ENCODE measurements at places on chromosomes 13 and 19.

DNA sequence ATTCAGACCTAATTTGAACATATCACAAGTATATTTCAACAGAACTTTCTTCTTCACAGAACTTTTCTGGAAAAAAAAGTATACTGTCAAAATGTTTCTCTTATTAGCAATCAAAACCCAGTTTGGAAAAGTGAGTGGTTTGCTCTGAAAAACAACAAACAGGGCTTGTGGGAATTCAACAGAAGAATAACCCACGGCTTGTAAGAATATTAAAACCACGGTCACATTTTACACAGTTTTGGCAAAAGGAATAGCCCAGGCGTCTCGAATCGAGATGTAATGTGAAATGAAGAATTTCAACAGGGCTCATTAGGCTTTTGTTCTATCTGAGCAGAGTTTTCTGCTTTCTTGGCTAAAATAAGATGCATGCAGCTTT is 70.7 kb downstream of the COL4A2 start:
- DNase-seq: no peak

DNA sequence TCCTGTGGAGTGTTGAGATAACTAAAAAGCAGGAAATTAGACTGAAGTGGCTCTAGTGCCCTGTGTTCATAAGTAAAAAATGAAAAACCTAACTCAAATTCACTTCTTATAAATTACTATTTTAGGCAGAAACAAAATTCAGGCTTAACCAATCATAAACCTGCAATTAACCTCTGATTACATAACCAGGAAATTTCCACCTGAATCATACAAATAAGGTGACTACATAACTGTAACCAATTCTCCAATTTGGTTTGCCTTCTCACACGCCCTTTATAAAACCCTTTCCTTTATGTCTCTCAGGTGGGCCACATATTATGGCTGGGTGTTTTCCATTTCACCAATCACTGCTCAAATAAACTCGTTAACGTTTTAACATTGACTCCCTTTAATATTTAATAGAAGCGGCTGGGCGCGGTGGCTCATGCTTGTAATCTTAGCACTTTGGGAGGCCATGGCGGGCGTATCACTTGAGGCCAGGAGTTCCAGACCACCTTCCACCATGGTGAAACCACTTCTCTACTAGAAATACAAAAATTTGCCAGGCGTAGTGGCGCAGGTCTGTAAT is 22.9 kb upstream of the ZNF724 start:
- DNase-seq: no peak

DNA sequence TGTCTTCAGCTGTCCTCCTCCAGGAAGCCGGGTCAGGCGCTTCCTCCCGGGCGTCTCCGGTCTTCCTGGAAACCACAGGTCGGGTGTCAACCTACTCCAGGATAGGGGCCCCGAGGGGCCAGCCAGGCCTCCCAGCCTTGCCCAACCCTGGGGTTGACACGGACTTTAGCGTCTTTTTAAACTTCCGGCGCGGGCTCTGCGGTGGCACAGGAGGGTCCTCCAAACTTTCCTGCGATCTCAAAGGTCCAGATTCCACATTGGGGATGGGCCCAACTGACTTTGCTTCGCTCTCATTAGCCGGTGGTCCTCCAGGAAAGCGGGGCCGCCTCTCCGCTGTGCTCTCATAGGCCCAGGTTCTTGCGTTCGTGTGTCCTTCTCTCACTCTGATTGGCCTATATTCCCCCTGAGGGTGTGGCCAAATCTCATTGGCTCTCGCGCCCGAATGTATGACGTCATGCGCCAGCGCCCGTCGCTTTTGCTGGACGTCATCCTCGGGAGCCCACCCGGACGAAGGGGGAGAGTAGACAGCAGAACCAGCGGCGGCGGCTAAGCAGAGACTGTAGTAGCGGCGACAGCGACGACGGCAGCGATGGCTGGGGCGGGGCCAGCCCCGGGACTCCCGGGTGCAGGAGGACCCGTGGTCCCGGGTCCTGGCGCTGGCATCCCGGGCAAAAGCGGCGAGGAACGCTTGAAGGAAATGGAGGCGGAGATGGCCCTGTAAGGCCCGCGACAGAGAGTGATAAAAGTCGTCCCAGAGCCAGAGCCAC is at the start of gene RBM42:
TSS of gene RBM42 (plus strand) at position 472 of the 767 bp plus-strand sequence. CDS start at position 590, 118 bp downstream.
- peak; percentile 99 for DNase-seq

DNA sequence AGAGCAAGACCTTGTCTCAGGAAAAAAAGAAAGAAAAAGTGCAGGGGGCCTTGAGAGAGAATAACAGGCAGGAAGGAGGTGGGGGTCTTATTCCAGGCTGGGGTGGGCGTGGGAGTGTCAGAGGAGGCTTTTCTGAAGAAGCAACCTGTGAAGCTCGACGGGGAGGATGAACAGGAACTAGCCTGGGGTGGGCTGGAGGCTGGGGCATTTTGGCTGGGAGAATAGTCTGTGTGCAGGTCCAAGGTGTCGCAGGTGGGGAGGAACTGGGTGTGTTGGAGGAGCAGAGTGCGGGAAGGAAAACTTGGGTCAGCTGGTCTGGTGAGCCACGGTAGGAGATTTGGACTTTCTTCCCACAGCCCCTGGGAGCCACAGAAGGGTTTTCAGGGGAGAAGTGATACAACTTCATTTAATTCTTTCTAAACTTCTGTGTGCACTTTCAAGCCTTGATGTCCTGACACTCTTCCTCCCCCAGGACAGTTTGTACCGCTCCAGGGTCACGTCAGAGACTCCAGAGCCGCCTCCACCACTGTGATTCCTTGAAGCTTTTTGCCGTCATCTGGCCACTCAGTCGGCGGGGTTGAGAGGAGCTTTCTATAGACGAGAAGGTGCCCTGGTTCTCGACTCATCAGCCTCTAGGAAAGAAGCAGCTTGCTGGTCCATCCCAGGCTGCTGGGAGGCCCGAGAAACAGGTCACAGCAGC is 138.7 kb downstream of the SIPA1L3 start:
- no peak for DNase-seq

- DNase-seq: no peak
Measured at GRCh38 chr19:18000480-18000914, 7.5 kb upstream of the ARRDC2 start.

GRCh38 chr19:37932985-37933936 is 26.3 kb downstream of the SIPA1L3 start:
- peak; percentile 53 for DNase-seq

GRCh38 chr19:14115756-14116155 is 1.8 kb downstream of the PRKACA start:
- DNase-seq: no peak

GRCh38 chr19:14915116-14915515 is 26.2 kb upstream of the OR7C2 start:
- no peak for DNase-seq

- no peak for DNase-seq
Measured at GRCh38 chr19:49776371-49776764, 9.6 kb downstream of the AP2A1 start.

DNA sequence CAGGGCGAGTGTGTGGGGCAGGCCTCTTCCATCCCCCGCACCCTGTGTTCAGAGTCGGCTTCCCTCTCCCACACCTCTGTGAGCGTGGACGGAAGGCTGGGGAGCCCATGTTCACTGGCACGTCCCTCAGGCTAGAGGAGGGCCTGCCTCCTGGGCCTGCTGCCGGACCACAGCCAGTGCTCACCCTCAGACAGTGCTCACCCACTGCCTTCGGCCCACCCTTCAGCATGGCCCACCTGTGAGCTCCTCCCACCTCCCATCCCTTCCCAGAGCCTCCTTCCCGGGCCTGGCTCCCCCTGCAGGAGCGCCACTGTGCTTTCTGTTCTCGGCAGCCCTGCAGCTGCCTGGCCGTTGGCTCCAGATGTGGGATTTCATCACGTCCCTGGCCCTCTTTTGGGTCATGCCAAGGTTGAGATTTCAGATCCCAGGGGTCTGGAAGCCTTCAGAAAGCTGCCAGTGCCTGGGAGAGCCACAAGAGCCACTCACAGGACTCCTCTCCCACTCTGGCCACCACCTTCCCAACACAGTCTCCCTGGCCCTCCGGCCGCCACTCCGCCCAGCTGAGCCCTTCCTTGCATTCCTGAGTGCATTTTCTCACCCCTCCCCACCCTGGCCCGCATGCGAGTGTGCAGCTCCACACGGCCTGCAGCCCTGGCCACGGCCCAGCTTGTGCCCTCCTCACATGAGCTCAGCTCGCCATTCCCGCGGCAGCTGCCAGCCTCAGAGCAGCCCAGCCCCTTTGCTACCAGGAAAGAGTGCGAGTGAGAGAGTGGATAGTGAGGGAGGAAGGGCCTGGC is 25.3 kb downstream of the CAPN12 start:
- DNase-seq: no peak

DNA sequence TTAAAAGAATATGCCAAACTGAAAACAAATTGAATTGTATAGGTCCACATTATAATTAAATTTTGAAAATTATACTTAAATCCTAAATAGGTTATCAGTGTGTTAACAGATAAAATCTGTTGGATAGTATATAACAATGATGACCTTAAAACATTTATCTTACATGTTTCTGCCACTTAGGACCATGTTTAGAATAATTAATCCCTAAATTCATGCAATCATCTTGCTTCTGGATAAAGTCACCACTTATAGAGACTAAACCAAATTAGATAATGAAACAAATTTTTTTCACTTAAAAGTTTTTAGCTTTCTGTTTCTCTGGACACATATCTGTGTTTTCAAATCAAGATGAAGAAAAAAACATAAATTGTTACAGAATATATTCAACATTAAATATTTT is 511.7 kb upstream of the MIR17HG start:
- DNase-seq: no peak

DNA sequence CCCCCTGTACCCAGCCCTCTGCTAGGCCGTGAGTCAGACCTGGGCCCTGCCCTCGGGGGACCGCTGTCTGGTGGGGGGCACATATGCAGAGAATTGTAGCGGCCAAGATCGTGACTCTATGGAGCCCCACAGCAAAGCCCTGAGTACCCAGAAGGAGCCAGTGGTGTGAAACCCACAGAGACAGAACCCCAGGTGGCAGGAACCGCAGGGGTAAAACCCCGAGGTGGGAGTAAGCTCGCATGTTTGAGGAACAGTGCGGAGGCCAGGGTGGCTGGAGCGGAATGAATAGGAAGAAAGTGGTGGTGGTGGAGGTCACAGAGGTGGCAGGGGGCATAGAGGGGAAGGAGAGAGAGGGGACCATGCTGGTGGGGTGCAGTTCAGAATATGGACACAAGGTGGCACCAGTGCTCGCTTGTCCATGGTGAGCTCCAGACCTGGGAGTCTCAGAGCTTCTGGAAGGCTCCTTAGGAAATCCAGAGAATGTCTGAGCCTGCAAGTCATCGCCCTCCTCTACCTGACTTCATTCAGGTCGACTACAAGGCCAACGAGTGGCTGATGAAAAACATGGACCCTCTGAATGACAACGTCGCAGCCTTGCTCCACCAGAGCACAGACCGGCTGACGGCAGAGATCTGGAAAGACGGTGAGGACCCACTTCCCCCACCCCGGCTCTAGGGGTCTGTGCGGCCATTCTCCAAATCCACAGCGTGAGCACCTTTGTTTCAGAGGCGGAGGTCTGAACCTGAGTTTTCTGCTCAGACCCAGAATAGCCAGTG is 48.9 kb downstream of the MYH14 start:
- peak; percentile 34 for DNase-seq

- no peak for DNase-seq
Measured at GRCh38 chr13:77172650-77173049, 145.7 kb upstream of the FBXL3 start.

DNA sequence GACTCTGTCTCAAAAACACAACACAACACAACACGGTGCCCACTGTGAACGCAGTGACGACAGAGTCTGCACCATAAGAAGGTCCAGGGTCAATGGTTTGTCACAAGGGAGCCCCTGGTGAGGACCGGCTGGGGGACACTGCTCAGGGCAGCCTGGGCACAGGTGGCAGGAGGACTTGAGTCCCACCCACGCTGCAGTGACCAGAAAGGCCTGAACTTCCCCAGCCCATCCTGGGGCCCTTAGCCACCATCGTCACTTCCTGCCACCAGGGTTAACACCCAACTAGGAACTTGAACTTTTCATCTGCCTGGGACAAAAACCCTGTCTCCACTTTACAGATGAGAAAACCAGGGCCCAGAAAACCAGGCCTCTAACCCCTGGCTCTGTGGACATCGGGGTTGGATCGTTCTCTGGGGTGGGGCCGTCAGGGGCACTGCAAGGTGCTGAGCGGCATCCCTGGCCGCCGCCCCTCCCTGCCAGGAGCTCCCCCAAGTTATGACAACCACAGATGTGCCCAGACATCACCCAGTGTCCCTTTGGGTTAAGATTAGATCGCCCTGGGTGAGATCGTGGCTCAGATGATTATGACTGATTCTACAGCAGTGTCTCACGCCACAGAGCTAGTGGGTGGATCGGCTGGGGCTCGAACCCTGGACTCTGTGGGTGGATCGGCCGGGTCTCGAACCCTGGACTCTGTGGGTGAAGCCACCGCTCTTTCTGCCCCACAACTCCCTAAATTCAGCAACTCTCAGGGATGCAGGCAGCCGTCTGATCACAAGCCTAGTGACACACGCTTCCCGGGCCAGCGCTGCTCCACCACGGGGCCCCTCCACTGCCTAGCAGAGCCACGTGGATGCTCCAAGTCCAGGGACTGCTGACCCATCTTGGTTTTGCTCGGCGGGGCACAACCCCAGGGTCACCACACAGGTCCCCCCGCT is 14.0 kb downstream of the MOB3A start:
- no peak for DNase-seq

GRCh38 chr13:111940892-111941291 is 126.1 kb upstream of the SOX1 start:
- DNase-seq: no peak

DNA sequence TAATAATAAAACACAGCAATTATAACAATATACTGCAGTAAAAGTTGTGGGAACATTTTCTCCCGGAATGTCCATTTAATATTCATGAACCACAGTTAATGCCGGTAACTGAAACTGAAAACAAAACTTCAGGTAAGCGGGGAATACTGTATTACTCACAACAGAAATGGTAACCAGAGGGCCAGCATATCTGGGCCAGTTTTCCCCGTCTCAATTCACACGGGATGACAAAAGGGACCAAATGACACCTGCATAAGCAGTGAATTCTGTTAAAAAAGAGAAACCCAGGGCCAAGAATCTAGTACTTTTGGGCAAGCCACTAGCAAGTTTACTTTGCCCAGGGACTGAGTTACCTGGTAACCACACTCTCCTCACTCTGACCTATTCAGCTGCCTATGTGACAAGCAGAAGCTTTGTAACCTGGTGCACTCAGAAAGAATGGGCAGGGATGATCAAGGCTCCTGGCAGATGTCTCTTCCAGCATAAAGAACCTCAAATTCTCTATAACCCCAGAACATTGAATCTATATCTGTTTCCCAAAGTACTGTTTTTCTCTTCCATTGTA is 1171.2 kb downstream of the DIAPH3 start:
- no peak for DNase-seq
